ENCODE measurements at places on chromosomes 4 and X.

- no peak for DNase-seq
Measured at GRCh38 chr4:146273204-146273901, 59.0 kb downstream of the REELD1 start.

GRCh38 chr4:100682477-100683218 lies 164.8 kb upstream of the EMCN start:
- no peak for DNase-seq

GRCh38 chr4:24632011-24632410 lies 47.7 kb upstream of the DHX15 start:
- DNase-seq, result no peak

DNA sequence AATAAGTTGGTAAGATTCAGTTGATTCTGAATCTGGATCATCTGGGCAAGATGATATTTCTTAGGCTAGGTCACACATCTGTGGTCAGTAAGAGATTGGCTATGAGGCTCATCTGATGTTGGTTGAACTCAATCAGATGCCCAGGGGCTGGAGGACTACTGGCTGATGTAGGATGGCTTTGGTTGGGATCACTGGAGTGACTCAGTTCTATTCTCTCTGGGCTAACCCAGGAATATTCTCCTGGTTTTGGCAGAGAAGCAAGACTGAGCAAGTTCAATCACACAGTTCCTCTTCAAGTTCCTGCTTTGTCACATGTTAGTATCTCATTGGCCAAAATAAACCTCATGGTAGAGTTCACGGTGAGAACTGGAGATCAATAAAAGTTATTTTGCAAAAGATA lies 902.3 kb upstream of the SLIT2 start:
- DNase-seq, result no peak

GRCh38 chr4:99918656-99919055 lies 24.4 kb upstream of the LAMTOR3 start:
- DNase-seq, result no peak

DNA sequence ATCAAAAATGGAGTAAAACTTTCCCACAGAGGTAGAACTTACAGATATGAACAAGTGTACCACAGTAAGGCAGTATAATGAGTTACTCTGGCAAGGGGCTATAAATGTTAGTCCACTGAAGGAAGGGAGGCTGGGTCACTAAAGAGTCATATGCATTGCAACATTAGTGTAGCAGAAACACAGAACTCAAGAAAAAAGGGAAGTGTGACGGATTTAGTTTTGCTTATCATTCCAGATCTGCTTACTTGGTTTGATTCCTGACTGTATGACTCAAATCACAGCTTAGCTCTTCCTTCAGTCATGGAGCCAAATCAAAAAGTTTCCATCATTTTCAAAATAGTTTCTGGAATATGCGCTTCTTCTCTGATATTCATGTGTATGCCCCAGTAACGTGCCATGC lies 148.7 kb downstream of the FSTL5 start:
- DNase-seq, result no peak

GRCh38 chr4:6608758-6609414 lies 31.6 kb upstream of the MRFAP1 start:
- no peak for DNase-seq

DNA sequence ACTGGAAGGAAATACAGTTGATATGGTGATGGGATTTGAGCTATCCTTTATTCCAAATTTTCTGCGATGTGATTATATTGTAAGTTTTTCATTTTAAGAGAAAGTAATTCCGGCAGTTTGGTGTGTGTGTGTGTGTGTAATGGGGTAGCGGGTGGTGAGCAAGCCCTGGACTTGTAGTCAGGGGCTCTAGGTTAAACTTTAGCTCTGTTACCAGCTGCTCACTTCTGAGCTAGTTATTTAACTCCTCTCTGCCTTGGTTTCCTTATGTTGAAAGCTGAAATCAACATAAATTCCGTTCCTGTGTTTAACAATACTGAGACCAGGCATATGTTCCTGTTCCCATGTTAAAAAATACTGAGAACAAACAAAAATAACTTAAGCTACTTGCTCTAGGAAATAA lies 174.1 kb upstream of the CASK start:
- no peak for DNase-seq

DNA sequence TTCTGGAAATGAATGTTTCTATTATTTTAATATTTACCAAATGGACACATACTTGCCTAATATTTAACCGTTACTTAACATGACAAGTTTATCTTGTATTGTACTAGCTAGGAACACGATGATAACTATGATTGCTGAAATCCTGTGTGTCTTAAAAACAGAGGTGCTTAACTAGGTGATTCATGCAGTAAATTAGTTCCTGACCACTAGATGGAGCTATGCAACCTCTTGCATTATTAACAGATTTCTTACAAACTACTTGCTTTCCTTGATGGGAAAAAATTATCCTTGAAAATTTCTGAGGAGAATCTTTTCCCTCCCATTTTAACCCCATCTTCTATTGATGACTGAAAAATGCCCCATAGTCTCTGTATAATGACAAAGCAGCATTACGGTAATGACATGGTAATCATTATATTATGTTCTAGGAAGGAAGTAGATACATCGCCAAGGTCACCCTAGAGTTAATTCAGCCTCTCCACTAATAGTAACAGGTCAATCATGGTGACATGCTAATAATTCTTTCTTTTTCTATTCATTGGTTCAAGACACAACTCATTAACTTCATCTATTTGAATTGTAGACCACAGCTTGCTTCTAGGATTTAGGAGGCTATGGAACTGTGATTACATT lies 844.2 kb downstream of the RAPGEF2 start:
- DNase-seq, result peak; percentile 50

GRCh38 chr4:5247735-5248134 lies 196.5 kb downstream of the STK32B start:
- no peak for DNase-seq

GRCh38 chr4:77877771-77878565 lies 15.3 kb downstream of the MRPL1 start:
- no peak for DNase-seq

DNA sequence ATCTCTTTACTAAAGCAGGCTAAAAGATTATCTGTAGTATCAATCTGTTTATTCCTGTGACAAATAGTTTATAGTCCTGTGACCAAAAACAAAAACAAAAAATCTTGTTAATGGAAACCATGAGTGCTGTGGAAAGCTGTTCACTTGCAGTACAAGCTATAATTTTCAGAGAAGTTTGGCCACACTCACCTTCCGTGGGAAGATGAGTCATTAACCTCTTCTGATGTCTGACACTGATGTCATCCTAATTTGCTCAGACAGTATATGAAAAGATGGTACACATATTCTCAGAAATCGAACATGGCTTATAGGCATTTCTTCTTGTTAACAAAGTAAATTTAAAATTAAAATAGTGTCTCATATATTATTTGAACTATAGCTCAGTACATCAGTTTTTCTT lies 19.9 kb upstream of the ENPP6 start:
- no peak for DNase-seq

DNA sequence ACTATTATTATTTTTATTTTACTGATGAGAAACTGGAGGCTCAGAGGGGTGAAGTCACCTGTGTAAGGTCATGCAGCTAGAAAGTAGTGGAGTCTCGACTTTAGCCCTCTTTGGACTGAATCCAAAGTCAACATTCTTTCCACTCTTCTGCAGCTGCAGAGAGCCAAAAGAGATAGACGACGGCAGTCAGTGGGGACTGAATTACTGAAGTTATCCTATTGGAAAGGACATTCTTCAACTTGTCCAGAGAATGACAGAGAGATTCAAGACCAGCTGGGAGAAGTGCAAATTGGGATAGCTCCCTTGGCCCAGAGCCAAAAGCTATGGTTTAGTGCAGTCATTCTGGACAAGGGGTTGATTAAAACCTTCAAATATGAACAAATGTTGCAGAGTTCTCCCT lies 42.5 kb downstream of the VGLL1 start:
- no peak for DNase-seq

GRCh38 chrX:114047558-114047957 lies 536.3 kb upstream of the HTR2C start:
- no peak for DNase-seq

GRCh38 chrX:24243188-24243587 lies 70.7 kb downstream of the SUPT20HL2 start:
- no peak for DNase-seq

DNA sequence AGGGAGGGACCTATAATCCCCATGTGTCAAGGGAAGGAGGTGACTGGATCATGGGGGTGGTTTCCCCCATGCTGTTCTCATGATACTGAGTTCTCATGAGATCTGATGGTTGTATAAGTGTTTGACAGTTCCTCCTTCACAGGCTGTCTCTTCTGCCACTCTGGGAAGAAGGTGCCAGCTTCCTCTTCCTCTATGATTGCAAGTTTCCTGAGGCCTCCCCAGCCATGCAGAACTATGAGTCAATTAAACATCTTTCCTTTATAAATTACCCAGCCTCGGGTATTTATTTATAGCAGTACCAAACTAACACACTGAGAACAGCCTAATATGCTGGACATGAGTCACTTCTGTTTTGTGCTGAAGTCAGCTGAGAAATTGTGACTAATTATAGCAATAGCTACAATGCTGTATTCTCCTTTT lies 656.9 kb upstream of the CPEB2 start:
- peak; percentile 74 for DNase-seq

DNA sequence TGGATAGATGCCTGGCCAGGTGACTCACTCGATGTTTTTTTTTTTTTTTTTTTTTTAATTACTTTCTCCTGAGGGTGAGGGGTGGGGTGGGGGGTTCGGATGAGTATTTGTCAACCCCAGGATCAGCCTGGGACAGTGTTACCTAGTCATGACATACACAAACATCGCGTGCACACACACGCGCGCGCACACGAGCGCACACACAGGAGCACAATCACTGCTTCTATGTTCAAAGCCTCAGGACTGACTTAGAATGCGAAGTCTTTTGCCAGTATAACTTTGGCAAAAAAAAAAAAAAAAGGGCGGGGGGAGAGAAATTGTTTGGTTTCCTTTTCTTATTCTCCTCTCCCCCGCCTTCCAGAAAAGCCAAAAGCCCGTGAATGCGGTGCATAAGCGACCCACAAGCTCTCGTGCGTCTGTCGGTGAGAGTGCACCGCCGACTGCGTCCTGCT lies 115.0 kb upstream of the TEX13C start:
- no peak for DNase-seq

- DNase-seq, result no peak
Measured at GRCh38 chr4:53886090-53886489, 178.3 kb downstream of the CHIC2 start.

GRCh38 chr4:92163348-92163747 lies 140.4 kb upstream of the GRID2 start:
- no peak for DNase-seq

DNA sequence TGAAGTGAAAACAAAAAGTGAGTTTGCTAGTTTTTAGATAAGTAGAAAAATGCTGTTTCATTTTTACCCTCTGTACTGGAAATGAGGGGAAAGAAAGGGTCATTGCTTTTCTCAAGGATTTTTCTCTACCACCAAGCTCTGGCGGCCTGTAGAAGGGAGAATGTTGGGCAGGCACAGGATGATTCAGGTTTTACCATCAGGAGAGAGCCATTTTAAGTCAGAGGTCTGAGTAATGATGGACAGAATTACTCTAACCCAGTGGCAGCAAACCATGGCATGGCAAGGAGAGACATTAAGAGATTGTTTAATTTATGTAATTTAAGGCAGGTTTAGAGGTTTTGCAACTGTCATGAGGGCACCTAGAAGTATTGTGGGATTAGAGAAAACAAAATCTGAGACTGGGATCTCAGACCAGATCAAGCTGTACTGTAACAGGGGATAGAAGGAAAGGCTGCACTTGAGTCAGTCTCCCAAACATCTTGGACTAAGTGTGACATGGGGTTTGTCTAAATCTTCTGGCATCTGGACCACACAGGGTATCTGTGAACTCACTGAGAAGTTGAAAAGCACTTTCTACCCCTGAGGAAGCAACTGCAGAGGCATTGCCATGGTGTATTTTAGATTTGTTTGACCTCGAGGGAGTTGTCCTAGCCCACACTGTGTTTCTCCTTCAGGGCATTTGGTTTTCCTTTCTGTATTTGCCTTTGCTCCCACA lies 81.6 kb downstream of the BANK1 start:
- no peak for DNase-seq

- no peak for DNase-seq
Measured at GRCh38 chr4:111027526-111027925, 404.6 kb upstream of the PITX2 start.

GRCh38 chrX:154542723-154543424 lies 3.8 kb downstream of the G6PD start:
- no peak for DNase-seq

Data from fibroblast of lung (primary cell).